ENCODE measurements at places on chromosomes 7 and 10.

DNA sequence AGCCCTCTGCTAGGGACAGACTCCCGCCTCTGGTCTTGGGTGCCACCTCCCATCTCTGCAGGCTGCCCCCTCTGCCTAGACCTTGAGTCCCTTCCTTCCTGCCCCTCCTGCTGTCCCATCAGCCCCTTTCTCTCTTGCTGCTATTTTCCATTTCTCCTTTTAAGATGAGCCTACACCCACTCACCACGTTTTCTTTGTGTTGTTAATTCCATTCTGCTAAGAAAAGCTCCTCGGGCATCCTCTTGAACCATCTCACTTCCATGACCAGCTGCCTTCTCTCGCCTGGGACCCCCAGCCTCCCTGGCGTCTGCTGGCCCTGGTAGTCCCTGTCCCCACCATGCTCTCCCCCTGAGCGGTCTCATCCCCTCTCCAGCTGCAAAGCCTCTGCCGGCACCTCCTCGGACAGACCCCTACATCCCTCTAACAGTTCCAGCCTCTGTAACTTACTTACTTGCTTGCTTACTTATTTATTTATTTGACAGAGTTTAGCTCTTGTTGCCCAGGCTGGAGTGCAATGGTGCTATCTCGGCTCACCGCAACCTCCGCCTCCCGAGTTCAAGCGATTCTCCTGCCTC is 95.8 kb upstream of the SH2B2 start:
- DNase-seq = no peak

DNA sequence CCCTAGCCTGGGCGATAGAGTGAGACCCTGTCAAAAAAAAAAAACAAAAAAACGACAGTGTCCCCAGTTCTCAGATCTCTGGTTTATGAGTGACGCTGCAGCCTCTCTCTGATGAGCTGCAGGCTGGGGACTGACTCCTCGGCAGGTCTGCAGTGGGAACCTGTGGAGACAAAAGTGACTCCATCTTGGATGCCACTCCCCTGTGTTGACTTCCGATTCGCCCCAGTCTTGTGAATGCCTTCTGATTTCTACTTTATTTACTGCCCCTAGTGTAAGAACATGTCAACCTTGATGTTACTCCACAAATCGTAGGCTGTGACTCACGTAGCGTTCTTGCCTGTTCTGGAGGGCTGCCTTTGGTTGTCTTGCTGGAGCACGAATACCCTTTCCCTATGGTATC is 6.2 kb downstream of the TACR2 start:
- no peak for DNase-seq

DNA sequence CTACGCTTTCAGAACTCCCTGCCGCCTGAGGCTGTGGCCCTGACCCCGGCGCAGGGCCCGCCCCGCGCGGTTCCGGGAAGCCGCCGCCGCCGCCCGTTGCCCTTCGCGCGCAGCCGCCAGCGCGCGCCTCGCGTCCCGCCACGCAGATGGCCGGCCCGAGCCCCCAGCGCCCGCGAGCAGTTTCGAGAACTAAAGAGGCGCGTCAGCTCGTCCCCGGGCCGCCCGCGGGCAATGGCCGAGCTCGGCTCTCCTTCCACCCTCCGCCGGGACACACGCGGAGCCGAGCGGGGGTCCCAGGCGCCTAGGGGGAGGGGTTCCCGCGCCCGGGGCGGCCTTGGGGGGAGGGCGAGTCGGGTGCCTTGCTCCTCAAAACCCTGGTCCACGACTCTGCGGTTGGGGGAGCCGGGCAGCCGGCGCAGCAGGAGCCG is 1.8 kb downstream of the HNRNPF start:
- no peak for DNase-seq

DNA sequence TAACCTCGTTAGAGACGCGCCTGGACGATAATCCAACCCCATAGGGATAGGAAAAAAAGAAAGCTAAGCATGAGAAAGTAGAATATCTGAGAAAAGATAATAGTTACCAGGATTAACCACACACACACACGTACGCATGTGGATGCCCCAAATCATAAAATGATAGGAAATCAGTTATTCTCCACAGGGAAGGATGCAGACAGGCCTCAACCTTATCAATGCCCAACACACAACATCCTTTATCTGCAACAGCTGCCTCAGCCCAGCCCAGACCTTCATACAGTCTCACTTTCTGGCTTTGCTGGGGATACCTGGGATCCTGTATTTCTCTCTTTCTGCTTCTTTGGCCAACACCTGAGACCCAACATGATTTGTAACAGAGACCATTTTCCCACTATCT is 123.0 kb downstream of the NOC3L start:
- no peak for DNase-seq

GRCh38 chr7:90715067-90715466 is 118.9 kb downstream of the CDK14 start:
- DNase-seq = no peak
